Stimulated activated CD8-positive, alpha-beta memory T cell treated with anti-CD3 and anti-CD28 coated beads, Interleukin-4, amount 100 ng/mL, for 24 hours (primary cell): ENCODE measurements at places on chromosomes 1 and 21.

- DNase-seq, result no peak
Observed at GRCh38 chr1:76330991-76331603, 256.6 kb downstream of the ST6GALNAC3 start.

- DNase-seq, result no peak
Observed at GRCh38 chr1:109649491-109649914, 6.4 kb upstream of the GSTM4 start.

DNA sequence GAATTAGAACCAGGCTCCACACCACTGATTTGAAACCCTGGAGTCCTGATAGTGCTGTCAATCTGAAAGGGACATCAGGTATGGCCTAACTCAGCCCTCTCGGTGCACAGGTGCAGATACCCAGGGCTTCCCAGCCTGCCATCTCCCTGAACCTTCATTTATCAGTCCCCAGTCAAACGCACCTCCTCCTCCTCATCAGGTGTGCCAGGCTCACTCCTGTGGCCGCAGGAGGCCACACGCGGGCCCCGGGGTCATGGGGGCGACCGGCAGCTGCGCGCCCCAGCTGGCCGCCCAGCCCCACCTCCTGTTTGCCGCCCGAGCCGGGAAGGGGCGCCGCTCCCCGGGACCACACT lies 572 bp downstream of the FUCA1 start:
- DNase-seq, result no peak

DNA sequence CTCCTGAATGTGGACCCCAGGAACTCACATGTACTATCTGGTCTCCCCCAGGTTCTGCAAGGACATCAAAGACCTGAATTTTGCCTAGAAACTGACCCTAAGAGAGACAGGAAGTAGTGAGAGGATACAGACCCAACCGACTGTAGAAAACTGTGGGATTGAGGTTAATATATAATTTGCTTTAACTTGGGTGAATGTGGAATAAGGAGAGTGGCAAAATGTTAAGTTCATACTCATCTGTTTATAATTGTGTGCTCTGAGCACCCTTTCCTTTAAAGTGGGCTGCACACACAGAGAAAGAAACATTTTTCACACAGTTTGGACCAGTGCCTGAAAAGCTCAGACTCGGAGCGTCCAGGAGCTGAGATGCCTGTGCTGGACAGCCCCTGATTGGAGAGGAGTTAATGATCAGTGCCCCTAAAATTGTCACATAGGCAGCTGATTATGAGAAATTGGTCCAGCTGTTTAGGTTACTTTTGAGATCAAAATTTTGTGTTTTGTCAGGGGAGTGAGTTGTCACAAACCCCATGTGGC lies 37.2 kb downstream of the ROR1 start:
- no peak for DNase-seq

GRCh38 chr1:78373676-78374075 lies 117.1 kb upstream of the PTGFR start:
- no peak for DNase-seq

- DNase-seq, result no peak
Observed at GRCh38 chr1:39404876-39405275, 86.6 kb upstream of the BMP8A start.

- DNase-seq, result no peak
Observed at GRCh38 chr1:160823296-160823695, 27.3 kb downstream of the LY9 start.

DNA sequence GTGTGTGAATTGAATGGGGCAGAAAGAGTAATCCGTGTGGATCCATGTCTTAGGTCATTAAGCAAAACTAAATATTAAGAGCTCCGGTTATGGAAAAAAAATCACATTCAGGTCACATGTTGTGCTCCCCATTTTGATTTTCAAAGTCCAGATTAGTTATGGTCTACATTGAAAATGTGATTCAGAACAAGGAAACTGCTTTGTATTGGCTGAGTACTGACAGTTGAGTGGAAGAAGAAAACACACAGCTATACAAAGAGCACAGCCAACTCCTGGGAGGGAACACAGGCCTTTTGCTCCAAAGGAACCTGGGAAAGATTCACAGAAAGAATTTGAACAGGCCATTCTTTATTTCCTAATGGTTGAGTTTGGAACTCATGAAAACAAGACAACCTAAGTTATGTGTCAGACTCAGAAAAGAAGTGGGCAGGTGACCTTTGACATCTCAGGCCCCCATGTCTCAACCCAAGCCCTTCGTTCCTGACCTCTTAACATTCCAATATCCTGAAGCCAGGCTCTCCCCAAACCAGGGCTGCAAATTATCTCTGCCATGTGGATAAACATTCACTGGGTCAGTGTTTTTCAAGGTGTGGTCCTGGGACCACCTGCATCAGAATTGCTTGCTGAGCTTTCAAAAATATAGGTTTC lies 159.3 kb upstream of the LMO4 start:
- no peak for DNase-seq

DNA sequence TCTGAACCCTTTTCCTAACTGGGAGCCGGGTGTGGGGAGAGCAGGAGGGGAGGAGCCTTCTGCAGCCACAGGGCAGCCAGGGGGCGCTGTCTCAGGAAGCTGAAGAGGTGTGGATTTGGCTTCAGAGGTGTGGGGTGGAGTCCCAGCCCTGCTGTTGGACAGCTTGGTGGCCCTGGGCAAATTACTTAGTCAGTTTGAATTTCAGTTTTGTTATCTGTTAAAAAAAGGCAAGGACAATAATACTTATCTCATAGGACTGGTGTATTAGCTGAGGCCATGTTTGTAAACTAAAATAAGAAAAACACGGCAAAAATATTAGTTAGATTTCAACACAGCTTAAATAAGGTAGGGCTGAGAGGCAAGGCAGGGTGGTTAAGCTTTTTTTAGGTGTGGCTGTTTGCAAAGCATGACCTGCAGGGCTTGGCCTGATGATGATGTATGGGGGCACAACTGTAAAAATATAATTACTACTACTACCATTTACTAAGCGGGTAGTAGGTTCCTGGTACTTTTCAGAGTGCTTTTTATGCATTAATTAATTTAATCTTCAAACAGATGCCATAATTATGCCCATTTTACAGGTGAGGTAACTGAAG lies 111.8 kb downstream of the PLXNA2 start:
- DNase-seq, result peak; percentile 37

- DNase-seq, result no peak
Observed at GRCh38 chr1:238562341-238562740, 671.6 kb upstream of the ZP4 start.

- DNase-seq, result no peak
Observed at GRCh38 chr1:222786121-222786520, 28.7 kb upstream of the DISP1 start.

- no peak for DNase-seq
Observed at GRCh38 chr1:111218701-111219556, 8.6 kb upstream of the CHI3L2 start.

GRCh38 chr1:79791488-79792218 lies 785.1 kb upstream of the ADGRL4 start:
- no peak for DNase-seq

- DNase-seq, result no peak
Observed at GRCh38 chr1:172608098-172608601, 50.8 kb upstream of the FASLG start.

GRCh38 chr1:41895552-41895951 lies 23.2 kb downstream of the HIVEP3 start:
- DNase-seq, result no peak

GRCh38 chr1:8011923-8012858 lies 13.9 kb downstream of the ERRFI1 start:
- no peak for DNase-seq

GRCh38 chr1:27428316-27429028 lies 36.0 kb downstream of the GPR3 start:
- DNase-seq, result no peak

GRCh38 chr1:239617731-239618130 lies 231.4 kb downstream of the CHRM3 start:
- DNase-seq, result no peak

GRCh38 chr1:19858893-19859292 lies 23.3 kb upstream of the OTUD3 start:
- DNase-seq, result no peak

DNA sequence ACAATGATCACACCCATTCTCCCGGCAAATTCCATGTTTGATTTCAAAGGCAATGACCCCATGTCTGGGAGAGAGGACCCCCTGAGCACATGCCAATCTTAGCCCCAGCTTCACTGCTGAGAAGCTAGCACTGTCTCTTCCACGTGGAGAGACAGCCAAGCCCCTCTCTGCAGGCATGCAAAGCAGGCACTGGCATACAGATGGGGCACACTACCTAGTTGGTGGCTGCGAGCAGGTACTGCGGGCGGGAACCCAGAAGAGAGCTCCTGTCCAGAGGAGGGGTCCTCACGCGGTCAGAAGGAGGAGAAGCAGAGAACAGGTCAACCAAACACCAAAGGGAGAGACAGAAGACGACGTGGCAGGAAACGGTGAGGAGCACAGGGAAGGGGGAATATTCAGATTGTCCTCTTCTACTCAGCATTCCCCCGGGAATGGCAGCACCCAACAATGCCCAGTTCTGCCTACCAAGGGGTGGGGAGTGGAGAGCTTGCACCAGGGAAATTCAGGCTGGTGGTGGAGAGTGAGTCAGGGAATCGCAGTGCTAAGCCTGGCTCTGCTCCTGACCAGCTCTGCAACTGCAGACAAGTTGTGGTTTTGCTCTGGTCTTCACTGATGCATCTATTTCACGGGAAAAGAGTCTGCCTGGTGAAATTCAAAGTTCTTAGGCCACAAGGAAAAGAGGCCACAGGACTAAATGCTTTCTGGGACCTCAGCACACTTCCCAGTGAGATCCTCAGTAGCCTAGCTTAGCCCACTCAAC lies 48.1 kb upstream of the GOLT1A start:
- no peak for DNase-seq

GRCh38 chr1:247054992-247055415 lies 23.6 kb downstream of the ZNF670 start:
- DNase-seq, result no peak

GRCh38 chr21:16509476-16509875 lies 779.7 kb downstream of the USP25 start:
- no peak for DNase-seq

DNA sequence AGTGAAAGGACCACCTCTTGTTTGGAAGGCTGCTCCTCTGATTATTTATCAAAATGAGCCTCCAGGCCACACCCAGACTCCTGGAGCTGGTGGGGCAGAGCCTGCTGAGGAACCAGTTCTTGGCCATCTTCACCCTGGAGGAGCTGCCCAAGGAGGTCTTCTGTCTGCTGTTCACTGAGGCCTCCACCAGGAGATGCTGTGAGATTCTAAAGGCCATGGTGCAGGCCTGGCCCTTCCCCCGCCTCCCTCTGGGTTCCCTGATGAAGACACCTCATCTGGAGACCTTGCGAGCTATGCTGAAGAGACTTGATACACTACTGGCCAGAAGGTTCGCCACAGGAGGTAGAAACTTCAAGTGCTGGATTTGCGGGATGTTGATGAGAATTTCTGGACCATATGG lies 61.7 kb upstream of the GJA8 start:
- DNase-seq, result no peak

DNA sequence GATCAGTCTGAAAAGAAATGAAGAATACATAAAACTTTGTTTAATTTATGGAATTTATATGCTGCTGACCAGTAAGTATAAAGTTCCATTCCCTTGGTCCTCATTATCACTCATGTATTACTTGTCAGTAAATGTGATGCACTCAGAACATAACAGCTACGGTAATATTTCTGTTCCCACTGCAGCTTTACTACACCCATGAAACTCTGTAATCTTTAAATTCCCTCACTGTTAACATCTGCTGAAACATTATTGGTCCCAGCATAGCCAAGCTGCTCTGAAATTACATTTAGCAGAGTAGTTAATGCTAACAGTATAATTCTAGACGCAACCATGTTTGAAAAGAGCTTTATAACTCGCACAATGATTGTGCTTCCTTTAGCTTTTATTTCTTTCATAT lies 238.4 kb downstream of the GPATCH2 start:
- DNase-seq, result no peak

DNA sequence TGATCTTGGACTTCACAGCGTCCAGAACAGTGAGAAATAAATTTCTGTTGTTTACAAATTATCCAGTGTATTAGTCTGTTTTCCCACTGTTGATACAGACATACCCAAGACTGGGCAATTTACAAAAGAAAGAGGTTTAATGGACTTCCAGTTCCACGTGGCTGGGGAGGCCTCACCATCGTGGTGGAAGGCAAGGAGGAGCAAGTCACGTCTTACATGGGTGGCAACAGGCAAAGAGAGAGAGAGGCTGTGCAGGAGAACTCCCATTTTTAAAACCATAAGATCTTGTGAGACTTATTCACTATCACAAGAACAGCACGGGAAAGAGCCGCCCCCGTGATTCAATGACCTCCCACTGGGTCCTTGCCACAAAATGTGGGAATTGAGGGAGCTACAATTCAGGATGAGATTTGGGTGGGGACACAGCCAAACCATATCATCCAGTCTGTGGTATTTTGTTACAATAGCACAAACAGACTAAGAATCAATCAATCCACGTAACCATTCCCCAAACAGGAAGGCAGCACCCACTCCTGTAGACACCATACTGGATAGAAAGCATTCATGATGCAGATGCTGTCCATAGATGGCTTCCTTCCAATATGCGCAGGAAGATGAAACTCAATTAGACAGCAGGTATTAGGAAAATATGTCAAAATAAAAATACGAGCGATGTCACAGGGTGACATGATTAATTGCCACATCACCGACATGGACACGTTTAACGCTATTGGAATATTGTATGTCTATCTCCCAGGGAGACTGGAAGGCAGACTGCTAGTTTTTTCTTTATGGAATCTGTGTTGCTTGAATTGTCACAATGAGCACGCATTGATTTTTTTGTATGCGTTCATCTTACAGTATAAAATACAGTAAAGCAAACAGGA lies 22.8 kb downstream of the ECE1 start:
- no peak for DNase-seq

- DNase-seq, result no peak
Observed at GRCh38 chr1:22290157-22290556, 147.3 kb upstream of the WNT4 start.

- DNase-seq, result no peak
Observed at GRCh38 chr21:42468491-42469131, 27.4 kb downstream of the RSPH1 start.

DNA sequence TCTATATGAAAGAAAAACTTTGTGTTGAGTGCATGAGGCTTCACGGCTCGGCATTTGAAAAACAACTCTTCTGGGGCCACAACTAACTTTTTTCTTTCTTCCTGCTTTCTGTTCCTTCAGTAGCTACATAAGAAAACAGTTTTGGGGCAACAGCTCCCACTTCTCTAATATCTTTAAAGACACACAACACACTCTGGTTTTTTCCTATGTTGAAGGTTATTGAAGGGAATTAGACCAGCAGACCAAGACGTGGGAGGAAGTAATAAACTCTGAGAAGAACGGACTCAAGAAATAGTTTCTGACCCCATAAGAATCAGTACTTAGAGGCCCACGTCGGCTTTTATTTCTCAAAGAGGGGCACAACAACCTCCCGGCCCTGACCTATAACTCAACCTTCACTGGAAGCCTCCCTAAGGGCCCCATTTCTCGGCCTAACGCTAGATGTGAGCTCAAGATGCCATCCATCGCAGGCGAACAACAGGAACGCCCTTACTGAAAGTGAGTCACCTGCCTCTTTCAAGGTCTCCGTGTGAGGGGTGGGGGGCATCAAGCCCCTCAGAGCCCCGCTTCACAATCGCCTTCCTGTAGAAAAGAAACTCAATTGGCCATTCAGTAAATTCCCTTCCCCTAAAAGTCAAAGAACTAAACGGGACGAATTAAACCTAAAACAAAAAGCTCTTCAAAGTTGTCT lies 844 bp downstream of the ZMYM6 start:
- DNase-seq, result peak; percentile 22
